Diencephalon (tissue), 1 donor: ENCODE measurements at places on chromosomes 3 and 15. TPM values are rescaled to one million over a fixed set of nuclear protein-coding genes. Genes with fewer than 3 reads are reported as not detected.

TMEM108 gene
- total RNA-seq = 6.2 TPM

ACTRT3 gene
- total RNA-seq = 9.2 TPM

FBXL2 gene
- 82.8 TPM for total RNA-seq

CEP152 gene
- total RNA-seq = 3.5 TPM

CTXN2 gene
- total RNA-seq = 1.6 TPM

LTK gene
- 0.23 TPM for total RNA-seq

CP gene
- total RNA-seq = 12.0 TPM

FAM81A gene
- 22.6 TPM for total RNA-seq

RLBP1 gene
- total RNA-seq = 0.69 TPM

FETUB gene
- not detected for total RNA-seq

APOD gene
- 10.6 TPM for total RNA-seq

CX3CR1 gene
- 28.8 TPM for total RNA-seq

IMPG2 gene
- total RNA-seq = 6.9 TPM

SMCO1 gene
- total RNA-seq = not detected

CRYGS gene
- total RNA-seq = 2.1 TPM

MFN1 gene
- 98.7 TPM for total RNA-seq

LTF gene
- total RNA-seq = 0.92 TPM

CD200 gene
- total RNA-seq = 79.1 TPM

PLSCR5 gene
- total RNA-seq = 3.0 TPM

DHX30 gene
- 72.0 TPM for total RNA-seq

GABRA5 gene
- 103 TPM for total RNA-seq

FILIP1L gene
- total RNA-seq = 3.5 TPM

ADGRG7 gene
- total RNA-seq = not detected

SSUH2 gene
- 0.69 TPM for total RNA-seq

CLCN2 gene
- total RNA-seq = 12.2 TPM

SLC9C1 gene
- 0.23 TPM for total RNA-seq

CYP11A1 gene
- 0.23 TPM for total RNA-seq

SATB1 gene
- total RNA-seq = 44.5 TPM

PPM1M gene
- 7.4 TPM for total RNA-seq

CLDN16 gene
- 0.46 TPM for total RNA-seq

TXNRD3 gene
- 15.7 TPM for total RNA-seq

CMTM8 gene
- total RNA-seq = 1.4 TPM

CCNB2 gene
- 11.8 TPM for total RNA-seq

ALCAM gene
- total RNA-seq = 181 TPM

PDCD7 gene
- total RNA-seq = 22.1 TPM

RYK gene
- 86.3 TPM for total RNA-seq

TRANK1 gene
- total RNA-seq = 20.1 TPM

A4GNT gene
- not detected for total RNA-seq

ACP3 gene
- 1.2 TPM for total RNA-seq

AQR gene
- 45.9 TPM for total RNA-seq
